ENCODE measurements at places on chromosomes 3 and 15. TPM values are rescaled to one million over a fixed set of nuclear protein-coding genes. Genes with fewer than 3 reads are reported as not detected.

The PTX3 gene
- total RNA-seq = not detected

The RAB6B gene
- 0.21 TPM for total RNA-seq

DNA sequence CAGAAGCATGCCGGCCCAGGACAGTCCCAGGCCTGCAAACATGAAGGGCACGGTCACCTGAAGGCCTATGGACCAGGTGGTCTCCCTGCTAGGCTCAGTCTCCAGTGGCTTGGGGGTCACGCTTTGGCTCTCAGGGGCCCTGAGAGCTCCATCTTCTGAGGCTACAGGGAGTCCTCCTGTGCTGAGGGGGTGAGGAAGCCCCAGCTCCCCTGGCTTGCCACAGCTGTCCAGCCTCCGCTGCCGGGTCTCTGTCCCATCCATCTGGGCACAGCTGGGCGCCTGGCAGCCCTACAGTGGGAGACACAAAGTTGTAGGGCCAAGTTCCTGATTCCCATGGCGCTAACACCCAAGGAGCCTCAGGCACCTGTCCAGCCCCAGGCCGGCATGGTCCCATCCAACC, 16.0 kb downstream of the SLC41A3 start:
- DNase-seq = no peak

The SKOR1 gene
- 0.42 TPM for total RNA-seq

- no peak for DNase-seq
Measured at GRCh38 chr3:178823591-178824246, 247.9 kb downstream of the ZMAT3 start.

DNA sequence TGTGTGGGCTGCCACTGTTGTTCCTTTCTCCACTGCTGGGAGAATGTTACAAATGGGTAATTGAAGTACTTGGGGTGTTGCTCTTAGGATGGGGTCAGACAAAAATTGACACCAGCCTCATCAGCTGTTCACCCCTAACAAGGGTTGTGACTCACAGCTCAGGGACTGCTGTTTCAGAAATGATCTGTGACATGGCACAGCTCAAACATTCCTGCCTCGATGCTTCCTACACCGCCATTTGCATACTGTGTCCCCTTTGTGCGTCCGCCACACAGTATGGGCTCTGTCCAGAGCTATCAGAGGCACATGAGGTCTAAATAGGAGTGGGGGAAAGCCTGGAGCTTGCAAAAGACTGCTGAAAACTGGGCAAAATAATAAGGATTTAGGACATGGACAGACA, 43.9 kb downstream of the CCNL1 start:
- DNase-seq = no peak
